ENCODE measurements at places on chromosomes 16 and 17.

GRCh38 chr16:28180655-28181460, 30.9 kb downstream of the XPO6 start:
- no peak for DNase-seq

- no peak for DNase-seq
Observed at GRCh38 chr16:72285728-72286127, 113.8 kb upstream of the PMFBP1 start.

- DNase-seq, result no peak
Observed at GRCh38 chr16:20647736-20648135, 49.7 kb downstream of the ACSM1 start.

DNA sequence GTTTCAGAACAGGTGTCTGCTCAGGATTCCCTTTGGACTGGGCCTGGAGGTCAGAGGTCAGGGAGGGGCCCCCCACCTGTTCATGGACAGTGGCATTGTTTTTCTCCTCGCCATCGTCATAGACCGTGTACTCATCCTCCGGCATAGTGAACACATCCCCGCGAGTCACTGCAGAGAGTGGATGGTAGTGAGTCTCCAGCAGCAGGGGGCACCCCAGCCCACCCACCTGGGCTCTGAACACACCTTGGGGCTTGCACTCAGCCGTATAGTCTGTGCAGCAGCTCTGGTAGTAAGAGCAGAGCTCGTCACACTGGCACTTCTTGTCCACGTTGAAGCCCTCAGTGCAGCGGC, 448 bp downstream of the VTN start:
- no peak for DNase-seq

- DNase-seq, result no peak
Observed at GRCh38 chr16:84294117-84294516, 561 bp upstream of the WFDC1 start.

GRCh38 chr16:46884513-46885293, 541 bp downstream of the GPT2 start:
- DNase-seq, result no peak

GRCh38 chr16:78444-79150, 572 bp downstream of the MPG start:
- DNase-seq, result no peak

DNA sequence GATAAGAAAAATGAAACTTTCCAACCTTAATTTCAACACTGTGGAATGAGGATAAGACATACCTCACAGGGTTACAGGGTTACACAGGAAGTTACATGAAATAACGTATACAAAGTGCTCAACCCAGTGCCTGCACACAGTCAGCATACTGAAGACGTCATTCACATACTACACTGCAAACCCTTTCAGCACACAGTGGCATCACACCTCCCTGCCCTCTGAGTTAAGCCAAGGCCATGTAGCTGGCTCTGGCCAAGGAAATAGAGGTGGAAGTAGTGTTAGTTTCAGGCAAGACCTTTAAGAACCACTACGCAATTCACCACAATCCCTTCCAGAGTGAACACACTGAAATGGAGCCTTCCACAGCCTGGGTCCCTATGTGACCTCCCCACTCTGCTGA, 46.6 kb upstream of the GSG1L start:
- DNase-seq, result no peak

DNA sequence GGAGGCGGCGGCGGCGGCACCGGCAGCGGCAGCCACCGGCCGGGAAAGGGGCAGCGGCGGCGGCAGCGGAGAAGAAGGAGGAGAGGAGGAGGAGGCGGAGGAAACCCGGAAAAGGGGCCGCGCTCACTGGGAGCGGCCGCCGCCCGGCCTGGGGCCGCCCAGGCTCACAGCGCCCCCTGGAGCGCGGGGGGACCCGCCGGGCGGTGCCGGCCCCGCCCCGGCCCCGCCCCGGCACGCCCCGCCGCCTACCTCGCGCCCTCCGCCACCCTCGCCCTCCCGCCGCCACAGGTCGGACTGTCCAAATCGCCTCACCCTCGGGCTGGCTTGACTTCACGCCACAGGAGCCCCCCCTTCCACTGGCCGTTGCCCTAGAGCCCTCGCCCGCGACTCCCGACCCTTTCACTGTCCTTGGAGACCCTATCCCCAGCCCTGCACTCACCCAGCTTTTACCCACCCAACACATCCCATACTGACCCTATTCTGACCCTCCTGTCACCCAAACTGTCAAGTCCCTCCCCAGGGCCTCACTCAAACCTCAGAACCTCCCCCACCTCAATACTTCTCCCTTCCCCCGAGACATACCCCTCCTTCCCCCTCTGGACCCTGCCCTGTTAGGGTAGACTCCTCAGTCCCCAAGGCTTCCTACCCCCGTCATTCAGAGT, at the start of gene CSNK2A2:
Gene CSNK2A2, minus strand, starts transcription at position 85 of the 662 bp plus-strand sequence. CDS start 370 bp downstream, outside the sequence.
- DNase-seq, result no peak

Data from NCI-H2029 treated with DMSO at 0.1 percent for 48 hours (cell line).